ENCODE measurements at places on chromosomes 5 and 9. TPM values are rescaled to one million over a fixed set of nuclear protein-coding genes. Genes with fewer than 3 reads are reported as not detected.

GFI1B gene
- total RNA-seq: 1.1 TPM

YTHDC2 gene
- total RNA-seq: 22.6 TPM

FOXD4L5 gene
- not detected for total RNA-seq

WWC1 gene
- total RNA-seq: 33.3 TPM

GRIN3A gene
- total RNA-seq: 0.12 TPM

IL9 gene
- total RNA-seq: not detected

CCDC171 gene
- total RNA-seq: 2.3 TPM

SPOCK1 gene
- total RNA-seq: 8.5 TPM

MAP1B gene
- 16.2 TPM for total RNA-seq

CRAT gene
- 78.3 TPM for total RNA-seq

BTNL3 gene
- 38.0 TPM for total RNA-seq

CCDC180 gene
- total RNA-seq: 0.67 TPM

LRRTM2 gene
- 0.10 TPM for total RNA-seq

DNA sequence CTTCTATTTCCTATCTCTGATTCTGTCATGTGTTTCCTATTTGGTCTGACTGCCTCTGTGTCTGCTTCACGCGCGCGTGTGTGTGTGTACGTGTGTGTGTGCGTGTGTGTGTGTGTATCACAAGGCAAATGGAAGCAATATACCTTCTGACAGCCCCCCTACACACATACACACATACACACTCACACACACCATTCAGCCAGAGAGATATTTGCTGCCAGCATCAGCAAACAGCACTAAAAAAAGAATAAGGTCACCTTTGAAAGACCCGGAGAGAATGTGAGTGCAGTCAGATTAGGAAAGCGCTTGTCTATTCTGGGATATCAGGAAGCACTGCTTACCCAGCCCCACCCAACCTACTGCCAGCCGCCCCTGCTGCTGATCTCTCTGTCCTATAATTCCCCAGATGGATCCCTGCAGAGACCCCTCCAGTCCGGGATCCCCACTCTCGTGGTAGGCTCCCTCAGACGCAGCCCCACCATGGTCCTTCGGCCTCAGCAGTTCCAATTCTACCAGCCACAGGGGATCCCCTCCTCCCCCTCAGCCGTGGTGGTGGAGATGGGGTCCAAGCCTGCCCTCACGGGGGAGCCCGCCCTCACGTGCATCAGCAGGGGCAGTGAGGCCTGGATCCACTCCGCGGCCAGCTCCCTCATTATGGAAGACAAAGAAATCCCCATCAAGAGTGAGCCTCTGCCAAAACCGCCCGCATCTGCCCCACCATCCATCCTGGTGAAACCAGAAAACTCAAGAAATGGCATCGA is 45.7 kb downstream of the PLAC8L1 start:
- no peaks in the 10 kb centered on the region for H3K4me1 ChIP-seq
- H3K27me3 ChIP-seq: no peaks in the 10 kb centered on the region
- no peak overlapping the region for H3K27ac ChIP-seq
- no peak for DNase-seq

- H3K27me3 ChIP-seq: no peaks in the 10 kb centered on the region
- H3K36me3 ChIP-seq: no peaks in the 10 kb centered on the region
- H3K27ac ChIP-seq: no peak overlapping the region
- H3K4me1 ChIP-seq: no peaks in the 10 kb centered on the region
These were observed 89.9 kb upstream of the ADAMTSL1 start for GRCh38 chr9:18384066-18384465.

- H3K36me3 ChIP-seq: no peaks in the 10 kb centered on the region
- H3K4me1 ChIP-seq: peaks cover 17% of the 10 kb centered on the region
- peak overlapping the region; percentile 27 for H3K27ac ChIP-seq
- DNase-seq: no peak
- H3K27me3 ChIP-seq: no peaks in the 10 kb centered on the region
These were observed 45.7 kb upstream of the SMAD5 start for GRCh38 chr5:136086783-136087566.

GRCh38 chr5:14417792-14418765 is 163.5 kb upstream of the OTULINL start:
- no peak overlapping the region for H3K27ac ChIP-seq
- H3K36me3 ChIP-seq: peaks cover 13% of the 10 kb centered on the region
- no peak for DNase-seq
- H3K27me3 ChIP-seq: no peaks in the 10 kb centered on the region

GRCh38 chr9:2764353-2764752 is 47.0 kb downstream of the KCNV2 start:
- no peak overlapping the region for H3K4me3 ChIP-seq
- no peak for DNase-seq
- H3K36me3 ChIP-seq: no peaks in the 10 kb centered on the region
- no peak overlapping the region for H3K27ac ChIP-seq
- H3K27me3 ChIP-seq: no peaks in the 10 kb centered on the region

GRCh38 chr5:88396000-88396535 is 127.4 kb upstream of the TMEM161B start:
- no peaks in the 10 kb centered on the region for H3K4me1 ChIP-seq
- no peak overlapping the region for H3K27ac ChIP-seq
- H3K36me3 ChIP-seq: no peaks in the 10 kb centered on the region
- no peak overlapping the region for H3K4me3 ChIP-seq
- no peak for DNase-seq

- H3K27me3 ChIP-seq: no peaks in the 10 kb centered on the region
- H3K4me3 ChIP-seq: no peak overlapping the region
- no peaks in the 10 kb centered on the region for H3K36me3 ChIP-seq
- no peaks in the 10 kb centered on the region for H3K4me1 ChIP-seq
These were observed 166.6 kb upstream of the NFIB start for GRCh38 chr9:14480526-14480925.

DNA sequence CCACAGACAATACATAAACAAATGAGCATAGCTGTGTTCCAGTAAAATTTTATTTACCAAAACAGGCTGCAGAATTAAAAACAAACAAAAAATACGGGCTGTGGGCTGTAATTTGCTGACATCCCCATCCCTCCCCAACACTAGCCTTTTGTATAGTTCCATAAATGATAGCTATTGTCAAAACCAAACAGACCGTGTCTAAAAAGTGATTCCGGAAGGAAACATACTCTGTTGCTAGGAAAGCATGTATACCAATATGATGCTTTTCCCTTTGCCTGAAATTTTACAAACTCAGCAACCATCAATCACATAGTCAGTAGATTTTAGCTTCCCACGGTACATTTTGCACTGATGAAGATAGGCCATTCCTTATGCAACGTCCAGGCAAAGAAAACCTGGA is 80.0 kb downstream of the TMEM215 start:
- H3K4me3 ChIP-seq: no peak overlapping the region
- no peaks in the 10 kb centered on the region for H3K4me1 ChIP-seq
- DNase-seq: no peak
- H3K27me3 ChIP-seq: no peaks in the 10 kb centered on the region

GRCh38 chr5:179457612-179458011 is 92.7 kb upstream of the RUFY1 start:
- H3K27ac ChIP-seq: no peak overlapping the region
- DNase-seq: no peak
- no peaks in the 10 kb centered on the region for H3K4me1 ChIP-seq
- H3K4me3 ChIP-seq: no peak overlapping the region

DNA sequence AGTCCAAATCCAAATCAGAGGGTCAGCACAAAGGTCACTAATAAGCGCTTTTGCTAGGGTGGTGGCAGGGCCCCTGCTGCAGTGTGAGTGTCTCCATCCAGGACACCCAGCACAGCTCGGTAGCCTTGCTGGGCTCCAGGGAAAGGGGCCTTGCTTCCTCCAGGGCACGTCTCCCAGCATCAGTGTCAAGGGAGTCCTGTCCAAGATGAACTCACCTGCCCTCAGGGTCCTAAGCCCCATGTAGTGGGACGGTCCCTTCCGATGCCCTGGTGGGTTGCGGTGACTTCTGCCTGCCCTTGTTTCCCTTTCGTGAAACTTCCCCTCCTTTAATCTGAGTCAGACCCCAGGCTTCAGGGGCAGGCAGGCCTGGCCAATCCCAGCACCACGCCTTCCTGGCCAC is 101.7 kb downstream of the ZNF354C start:
- H3K27ac ChIP-seq: no peak overlapping the region
- no peaks in the 10 kb centered on the region for H3K36me3 ChIP-seq
- no peak overlapping the region for H3K4me3 ChIP-seq
- no peaks in the 10 kb centered on the region for H3K4me1 ChIP-seq
- DNase-seq: no peak

- H3K27me3 ChIP-seq: no peaks in the 10 kb centered on the region
- no peaks in the 10 kb centered on the region for H3K4me1 ChIP-seq
- no peaks in the 10 kb centered on the region for H3K36me3 ChIP-seq
- no peak overlapping the region for H3K27ac ChIP-seq
These were observed 160.5 kb upstream of the MSX2 start for GRCh38 chr5:174563899-174564298.

DNA sequence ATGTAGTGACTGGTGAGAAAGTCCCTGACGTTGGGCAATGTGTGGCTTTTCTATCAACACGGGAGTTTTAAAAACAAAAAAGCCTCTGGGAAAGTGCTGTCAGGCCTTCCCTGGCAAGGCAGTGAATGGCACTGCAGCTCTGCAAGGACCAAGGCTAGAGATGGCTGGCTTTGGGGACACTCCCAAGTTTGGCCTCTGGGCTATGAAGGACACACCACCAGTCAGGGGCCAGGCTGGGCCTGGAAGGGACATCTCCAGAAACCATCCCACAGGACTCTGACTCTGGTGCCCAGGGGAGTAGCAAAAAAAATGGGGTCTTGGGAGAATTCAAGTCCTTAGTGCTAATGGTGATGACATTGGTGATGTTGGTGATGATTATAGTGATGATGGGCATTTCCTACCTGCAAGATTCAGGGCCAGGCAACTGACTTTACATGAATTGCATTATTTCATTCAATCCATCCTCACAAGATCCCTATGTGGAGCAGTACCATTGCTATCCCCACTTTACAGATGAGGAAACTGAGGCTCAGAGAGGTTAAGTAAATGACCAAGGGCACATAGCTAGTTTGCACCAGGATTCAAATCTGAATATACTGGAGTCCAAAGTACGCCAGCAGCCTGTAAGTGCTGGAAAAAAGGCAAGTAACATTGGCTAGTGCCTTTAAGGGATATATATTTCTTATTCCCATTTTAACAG is 2.6 kb upstream of the PPARGC1B start:
- H3K27ac ChIP-seq: peak overlapping the region; percentile 70
- H3K27me3 ChIP-seq: no peaks in the 10 kb centered on the region
- H3K36me3 ChIP-seq: no peaks in the 10 kb centered on the region
- no peak overlapping the region for H3K4me3 ChIP-seq
- DNase-seq: no peak

- H3K4me3 ChIP-seq: no peak overlapping the region
- H3K27me3 ChIP-seq: no peaks in the 10 kb centered on the region
- no peak for DNase-seq
- no peaks in the 10 kb centered on the region for H3K36me3 ChIP-seq
- no peaks in the 10 kb centered on the region for H3K4me1 ChIP-seq
- H3K27ac ChIP-seq: no peak overlapping the region
These were observed 77.6 kb downstream of the PRLR start for GRCh38 chr5:35152733-35153132.

- no peak overlapping the region for H3K27ac ChIP-seq
- no peaks in the 10 kb centered on the region for H3K27me3 ChIP-seq
- H3K4me1 ChIP-seq: no peaks in the 10 kb centered on the region
- DNase-seq: no peak
These were observed 233.2 kb downstream of the FBXL17 start for GRCh38 chr5:108148715-108149139.

- no peaks in the 10 kb centered on the region for H3K36me3 ChIP-seq
- no peaks in the 10 kb centered on the region for H3K27me3 ChIP-seq
- no peak overlapping the region for H3K4me3 ChIP-seq
- H3K27ac ChIP-seq: no peak overlapping the region
- no peak for DNase-seq
- no peaks in the 10 kb centered on the region for H3K4me1 ChIP-seq
These were observed 7.8 kb upstream of the MSANTD3 start for GRCh38 chr9:100419166-100419565.

- H3K27me3 ChIP-seq: no peaks in the 10 kb centered on the region
- H3K4me1 ChIP-seq: no peaks in the 10 kb centered on the region
- no peak overlapping the region for H3K27ac ChIP-seq
- no peak overlapping the region for H3K4me3 ChIP-seq
- H3K36me3 ChIP-seq: no peaks in the 10 kb centered on the region
These were observed 656.3 kb upstream of the ZNF608 start for GRCh38 chr5:125402787-125403186.

- no peaks in the 10 kb centered on the region for H3K4me1 ChIP-seq
- no peak overlapping the region for H3K4me3 ChIP-seq
- no peak overlapping the region for H3K27ac ChIP-seq
These were observed 31.6 kb upstream of the ANGPTL2 start for GRCh38 chr9:127154003-127154389.

- no peak for DNase-seq
- no peak overlapping the region for H3K4me3 ChIP-seq
- peak overlapping the region; percentile 56 for H3K27ac ChIP-seq
- no peaks in the 10 kb centered on the region for H3K4me1 ChIP-seq
- no peaks in the 10 kb centered on the region for H3K36me3 ChIP-seq
These were observed 58.9 kb downstream of the AUH start for GRCh38 chr9:91302831-91303230.

DNA sequence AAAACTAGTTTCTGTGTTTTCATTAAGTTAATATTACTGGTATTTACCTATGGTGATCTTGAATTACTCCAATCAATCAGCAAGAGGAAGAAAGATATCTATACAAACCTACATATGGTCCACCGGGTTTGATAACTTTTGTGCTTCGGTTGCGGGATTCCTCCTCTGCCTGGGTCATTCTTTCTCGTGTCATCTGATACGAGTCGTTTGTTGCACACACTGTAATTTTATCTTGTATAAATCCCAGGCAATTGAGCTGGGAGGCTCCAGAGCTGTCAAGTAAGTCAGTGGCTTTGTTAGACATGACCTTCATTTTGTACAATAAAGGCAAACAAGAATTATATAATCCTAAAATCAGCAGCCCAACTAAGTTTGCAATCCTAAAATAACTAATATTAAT is 48.0 kb downstream of the ELL2 start:
- no peak overlapping the region for H3K4me3 ChIP-seq
- no peak overlapping the region for H3K27ac ChIP-seq
- DNase-seq: no peak
- no peaks in the 10 kb centered on the region for H3K4me1 ChIP-seq
- H3K36me3 ChIP-seq: no peaks in the 10 kb centered on the region

GRCh38 chr5:176817841-176818377 is 7.5 kb downstream of the UNC5A start:
- peaks cover 32% of the 10 kb centered on the region for H3K27me3 ChIP-seq
- no peaks in the 10 kb centered on the region for H3K4me1 ChIP-seq
- peak overlapping the region; percentile 26 for H3K4me3 ChIP-seq
- no peak for DNase-seq

DNA sequence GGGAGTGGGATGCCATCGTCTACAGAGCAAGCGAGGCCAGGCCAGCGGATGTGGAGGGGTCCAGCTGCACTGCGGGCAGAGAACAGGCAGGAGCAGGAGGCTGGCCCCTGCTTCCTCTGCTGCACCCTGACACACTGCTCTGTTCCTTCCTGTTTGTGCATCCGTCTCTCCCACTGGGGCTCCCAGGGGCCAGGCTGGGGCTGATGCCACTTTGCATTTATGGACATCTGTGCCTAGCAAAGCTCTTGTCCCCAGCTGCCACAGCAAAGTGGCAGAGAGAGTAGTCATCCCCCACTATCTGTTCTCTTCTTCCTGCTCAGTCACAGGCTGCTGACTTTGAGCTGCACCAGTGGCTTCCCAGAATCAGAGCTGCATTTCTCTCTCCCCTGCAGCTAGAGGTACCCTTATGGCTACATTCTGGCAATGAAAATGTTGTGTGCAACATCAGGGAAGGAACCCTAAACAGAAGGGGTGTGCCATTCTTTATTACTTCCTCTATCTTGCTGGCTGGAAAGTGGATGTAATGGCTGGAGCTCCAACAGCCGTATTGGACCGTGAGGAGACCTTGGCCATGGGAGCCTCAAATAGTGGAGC is 4.2 kb upstream of the NINJ1 start:
- H3K4me1 ChIP-seq: peaks cover 9% of the 10 kb centered on the region
- no peaks in the 10 kb centered on the region for H3K36me3 ChIP-seq
- H3K4me3 ChIP-seq: no peak overlapping the region
- H3K27me3 ChIP-seq: no peaks in the 10 kb centered on the region

- DNase-seq: no peak
- no peaks in the 10 kb centered on the region for H3K27me3 ChIP-seq
- H3K36me3 ChIP-seq: no peaks in the 10 kb centered on the region
These were observed 240.9 kb downstream of the IRX1 start for GRCh38 chr5:3836528-3836927.

Measured in colonic mucosa (tissue), 4 donors.